DMS79 treated with DMSO at 0.1 percent for 48 hours (cell line): ENCODE measurements at places on chromosomes 16 and 17.

DNA sequence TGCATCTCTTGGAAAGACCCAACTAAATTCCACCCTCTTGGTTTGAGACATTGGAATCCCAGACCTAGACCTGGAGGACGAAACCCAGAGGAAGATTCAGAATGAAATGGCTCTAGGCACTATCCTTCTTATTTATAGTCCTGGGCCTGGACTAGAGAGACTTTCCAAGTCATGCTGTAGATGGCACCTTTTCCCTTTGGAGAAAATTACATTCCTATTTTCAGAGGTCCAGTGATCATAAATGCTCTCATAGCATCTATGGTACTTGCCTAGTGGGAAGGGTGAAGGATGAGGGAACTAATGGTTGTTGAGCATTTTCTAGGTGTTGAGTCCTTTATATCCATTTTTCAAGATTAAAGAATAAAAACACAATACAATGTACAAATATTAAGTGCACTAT is 37.1 kb downstream of the SPACA3 start:
- no peak for DNase-seq

GRCh38 chr17:37731056-37731455 is 13.8 kb downstream of the HNF1B start:
- no peak for DNase-seq

- DNase-seq: no peak
Measured at GRCh38 chr17:59897090-59897489, 4.2 kb downstream of the RPS6KB1 start.

DNA sequence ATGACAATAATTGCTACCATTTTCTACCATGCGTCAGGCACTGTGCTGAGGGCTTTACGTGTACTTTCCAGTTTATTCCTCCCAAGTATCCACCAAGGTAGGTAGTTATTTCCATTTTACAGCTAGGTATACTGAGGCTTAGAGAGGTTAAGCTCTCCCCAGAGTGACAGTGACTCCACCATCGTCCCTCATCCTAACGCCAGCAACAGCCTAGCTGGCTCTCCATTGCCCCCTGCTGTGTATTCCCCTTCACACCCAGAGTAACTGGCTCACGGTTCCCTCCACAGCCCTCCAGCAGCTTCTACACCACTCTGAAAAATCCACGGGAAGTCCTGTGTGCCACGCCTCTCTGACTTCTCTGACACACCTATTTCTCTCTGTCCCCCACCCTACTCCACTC is 7.1 kb upstream of the ASGR1 start:
- no peak for DNase-seq

GRCh38 chr17:14738652-14738988 is 437.7 kb downstream of the HS3ST3B1 start:
- DNase-seq: no peak

- no peak for DNase-seq
Measured at GRCh38 chr16:23929856-23930255, 94.1 kb downstream of the PRKCB start.

DNA sequence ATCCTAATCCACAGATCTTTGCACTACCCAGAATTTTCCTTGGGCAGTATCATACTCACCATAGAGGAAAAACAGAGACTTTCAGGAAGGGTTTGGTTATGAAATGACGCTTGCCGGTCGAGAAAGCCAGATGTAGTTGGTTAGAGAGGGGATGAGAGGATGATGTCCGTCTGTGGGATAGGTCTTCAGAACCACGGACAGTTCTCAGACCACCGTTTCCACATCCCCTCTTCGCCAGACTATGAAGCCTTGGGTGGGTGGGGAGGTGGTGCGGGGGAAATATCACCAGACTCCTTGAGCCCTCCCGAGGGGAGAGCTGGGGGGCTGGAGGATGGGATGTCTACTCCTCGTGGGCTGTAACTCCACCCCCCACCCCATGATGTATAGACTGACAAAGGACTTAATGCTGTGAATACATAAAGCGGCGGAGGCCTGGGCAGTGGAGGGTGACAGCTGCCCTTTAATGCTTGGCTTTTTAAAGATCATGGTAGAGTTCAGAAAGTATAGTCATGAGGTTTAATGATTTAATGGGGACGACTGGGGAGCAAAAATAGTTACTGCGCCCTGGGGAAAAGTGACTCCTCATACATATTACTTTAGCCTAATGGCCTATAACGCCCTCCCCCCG is 96.6 kb downstream of the MRM1 start:
- DNase-seq: no peak

- DNase-seq: no peak
Measured at GRCh38 chr17:28719021-28719433, 758 bp upstream of the RPL23A start.

GRCh38 chr16:50257876-50258275 is 8.5 kb upstream of the ADCY7 start:
- DNase-seq: no peak

- no peak for DNase-seq
Measured at GRCh38 chr17:77312786-77313599, 172.2 kb downstream of the SEC14L1 start.

DNA sequence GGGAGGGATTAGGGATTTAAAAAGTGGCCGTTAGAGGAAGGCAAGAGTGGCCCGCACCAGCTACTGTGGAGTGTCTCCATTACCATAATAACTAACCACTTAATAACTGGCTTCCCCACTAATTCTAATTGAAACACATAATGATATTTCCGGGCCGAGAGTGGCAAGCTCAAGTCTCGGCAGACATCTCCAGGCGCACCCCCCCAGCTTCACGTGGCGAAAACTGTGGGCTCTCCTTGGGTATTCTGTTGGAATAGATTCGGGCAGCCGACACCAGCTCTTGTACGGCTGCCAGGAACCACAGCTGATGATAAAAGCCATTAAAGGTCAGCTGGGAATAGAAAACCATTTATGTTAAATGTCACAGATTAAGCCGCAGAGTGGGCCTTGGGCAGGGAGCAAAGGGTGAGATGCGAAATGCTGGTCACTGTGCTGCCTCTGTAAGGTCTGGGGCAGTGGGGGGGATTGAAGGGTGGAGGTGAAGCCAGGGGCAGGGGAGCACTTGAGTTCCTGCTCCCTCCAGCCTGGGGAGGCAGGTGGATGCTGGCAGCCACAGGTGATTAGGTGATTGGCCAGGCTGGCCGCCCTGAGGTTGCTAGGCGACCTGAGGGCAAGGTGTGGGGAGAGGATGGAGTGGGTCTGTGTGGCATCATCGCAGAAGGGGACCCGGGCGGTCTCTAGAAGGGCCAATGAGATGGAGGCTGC is 115.6 kb upstream of the SDK2 start:
- DNase-seq: peak; percentile 90

DNA sequence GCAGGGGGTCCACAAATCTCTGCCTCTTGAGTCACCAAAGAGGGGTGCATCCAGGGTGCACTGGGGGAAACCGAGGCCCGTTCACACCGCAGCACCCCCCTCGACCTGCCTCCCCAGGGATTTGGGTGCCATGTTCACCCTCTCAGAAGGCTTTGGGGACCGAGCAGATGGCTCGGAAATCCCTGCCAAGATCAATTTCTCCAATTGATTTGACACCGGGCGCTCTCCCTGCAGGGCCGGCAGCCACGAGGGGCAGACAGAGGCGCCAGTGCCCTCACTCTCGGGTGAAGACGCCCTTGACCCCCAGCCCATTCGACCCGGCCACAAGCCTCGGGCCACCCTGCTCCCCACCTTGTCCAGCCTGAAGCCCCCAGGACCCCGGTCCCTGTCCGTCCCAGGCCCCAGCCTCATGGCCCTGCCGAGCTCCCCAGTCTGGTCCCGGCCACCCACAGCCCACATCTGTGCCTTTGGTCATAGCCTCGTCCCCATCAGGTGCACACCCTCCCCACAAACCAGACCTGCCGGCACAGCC is 9.3 kb downstream of the SSTR5 start:
- DNase-seq: no peak

DNA sequence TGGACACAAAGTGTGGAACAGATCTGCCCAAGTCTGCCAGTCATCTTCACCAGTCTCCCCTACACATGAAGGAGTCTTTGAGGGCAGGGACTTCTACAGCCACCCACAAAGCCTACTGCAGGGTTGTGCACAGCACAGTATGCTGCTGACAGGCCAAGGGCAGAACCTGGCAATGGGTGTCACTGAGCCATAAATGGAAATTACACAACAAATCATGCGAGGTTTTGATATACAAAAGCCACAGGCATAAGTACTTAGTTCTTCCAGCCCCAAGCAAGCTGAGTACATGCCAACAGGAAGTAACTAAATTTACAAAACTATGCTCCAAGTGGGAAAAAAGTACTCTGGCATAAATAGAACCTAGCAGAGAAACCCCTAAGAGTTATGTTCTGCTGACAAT is 7.8 kb upstream of the PSMC3IP start:
- DNase-seq: no peak
